ENCODE measurements at places on chromosomes 16 and 17.
A peak's percentile ranks its signal among the peaks of the same experiment; 100 is the strongest.

DNA sequence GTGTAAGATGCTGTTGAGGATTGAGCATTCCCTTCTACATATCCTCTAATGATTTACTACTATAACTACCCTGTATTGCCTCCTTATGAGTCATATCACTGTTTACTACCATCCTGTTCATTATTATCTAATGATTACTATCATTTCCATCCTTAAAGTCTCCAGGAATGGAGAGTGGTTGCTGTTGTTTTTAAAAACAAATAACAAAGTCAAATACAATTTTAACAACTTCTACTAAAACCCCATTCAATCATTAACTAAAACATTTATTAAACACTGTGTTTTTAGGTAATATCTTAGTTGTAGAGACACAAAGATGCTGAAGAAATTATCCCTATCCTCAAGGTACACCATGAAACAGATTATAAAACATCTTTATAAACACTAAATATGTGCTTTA, 126.9 kb downstream of the BRIP1 start:
- no peak for DNase-seq

DNA sequence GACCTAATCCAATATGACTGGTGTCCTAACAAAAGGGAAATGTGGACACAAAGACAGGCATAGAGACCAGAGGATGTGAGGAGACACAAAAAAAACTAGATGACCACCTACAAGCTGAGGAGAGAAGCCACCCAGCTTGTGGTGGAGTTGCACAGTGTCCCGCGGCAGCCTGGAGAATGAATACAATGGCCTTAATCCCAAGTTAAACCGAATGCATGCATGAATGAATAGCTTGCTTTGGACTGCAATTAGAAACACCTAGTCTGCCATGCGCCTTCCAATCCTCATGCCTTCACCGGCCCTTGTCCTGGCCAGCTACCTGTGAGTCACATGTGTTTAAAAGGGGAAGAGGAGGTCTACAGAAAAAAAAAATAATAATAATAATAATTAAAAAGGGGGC, 72.0 kb downstream of the CNGB1 start:
- no peak for DNase-seq

- DNase-seq: no peak
These were observed 42.6 kb downstream of the TRARG1 start for GRCh38 chr17:1322014-1322428.

DNA sequence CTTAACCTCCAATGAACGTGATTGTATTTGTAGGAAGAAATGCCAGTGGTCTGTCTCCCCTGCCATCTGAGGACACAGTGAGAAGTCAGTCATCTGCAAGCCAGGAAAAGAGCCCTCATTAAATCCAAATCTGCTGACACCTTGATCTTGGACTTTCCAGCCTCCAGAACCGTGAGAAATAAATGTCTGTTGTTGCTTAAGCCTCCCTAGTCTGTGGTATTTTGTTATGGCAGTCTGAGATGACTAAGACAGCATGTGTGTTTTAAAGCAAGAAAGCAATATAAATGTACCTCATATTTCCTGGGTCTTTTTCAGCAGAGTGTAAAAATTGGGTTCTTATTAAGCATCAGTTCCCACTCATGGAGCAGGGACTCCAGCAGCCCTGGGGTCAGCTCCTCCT, 177.9 kb upstream of the NLRP1 start:
- no peak for DNase-seq

- no peak for DNase-seq
These were observed 123.8 kb downstream of the SMG6 start for GRCh38 chr17:2179615-2180295.

DNA sequence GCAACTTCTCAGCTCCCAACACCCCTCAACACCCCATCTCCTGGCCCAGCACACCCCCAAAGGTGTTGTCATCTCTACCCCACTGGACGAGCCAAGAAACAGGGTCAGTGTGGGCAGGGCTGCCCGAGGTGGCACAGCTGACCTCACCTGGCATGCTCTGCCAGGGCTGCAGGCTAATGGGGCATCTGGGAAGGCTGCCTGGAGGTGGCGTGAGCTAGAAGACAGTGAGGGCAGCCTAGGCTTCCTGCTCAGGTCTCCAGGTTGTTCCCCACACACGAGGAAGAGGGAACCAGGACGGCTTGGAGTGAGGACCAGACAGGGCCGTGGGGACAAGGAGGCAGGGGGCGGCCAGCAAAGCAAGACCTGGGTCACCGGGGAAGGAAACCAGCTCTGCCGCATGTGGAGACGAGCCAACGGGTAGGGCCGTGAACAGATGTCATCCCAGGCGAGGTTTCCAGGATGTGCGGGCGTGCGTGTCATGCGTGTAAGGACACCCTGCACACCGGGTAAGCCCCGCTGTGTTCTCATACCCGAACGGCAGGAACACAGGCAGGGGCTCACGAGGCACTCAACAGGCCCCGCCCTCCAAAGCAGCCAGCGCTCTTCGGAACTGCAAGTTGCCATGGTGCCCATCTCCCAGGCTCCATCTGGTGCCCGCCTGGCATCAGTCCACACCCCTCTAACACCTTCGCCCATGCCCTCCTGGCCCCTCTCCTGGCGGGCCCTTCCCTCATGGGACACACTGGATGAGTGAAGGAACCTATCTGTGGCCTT, 29.6 kb upstream of the PVALEF start:
- DNase-seq: no peak

- DNase-seq: peak; percentile 74
These were observed 43.2 kb upstream of the DNAJA2 start for GRCh38 chr16:47016700-47017133.

DNA sequence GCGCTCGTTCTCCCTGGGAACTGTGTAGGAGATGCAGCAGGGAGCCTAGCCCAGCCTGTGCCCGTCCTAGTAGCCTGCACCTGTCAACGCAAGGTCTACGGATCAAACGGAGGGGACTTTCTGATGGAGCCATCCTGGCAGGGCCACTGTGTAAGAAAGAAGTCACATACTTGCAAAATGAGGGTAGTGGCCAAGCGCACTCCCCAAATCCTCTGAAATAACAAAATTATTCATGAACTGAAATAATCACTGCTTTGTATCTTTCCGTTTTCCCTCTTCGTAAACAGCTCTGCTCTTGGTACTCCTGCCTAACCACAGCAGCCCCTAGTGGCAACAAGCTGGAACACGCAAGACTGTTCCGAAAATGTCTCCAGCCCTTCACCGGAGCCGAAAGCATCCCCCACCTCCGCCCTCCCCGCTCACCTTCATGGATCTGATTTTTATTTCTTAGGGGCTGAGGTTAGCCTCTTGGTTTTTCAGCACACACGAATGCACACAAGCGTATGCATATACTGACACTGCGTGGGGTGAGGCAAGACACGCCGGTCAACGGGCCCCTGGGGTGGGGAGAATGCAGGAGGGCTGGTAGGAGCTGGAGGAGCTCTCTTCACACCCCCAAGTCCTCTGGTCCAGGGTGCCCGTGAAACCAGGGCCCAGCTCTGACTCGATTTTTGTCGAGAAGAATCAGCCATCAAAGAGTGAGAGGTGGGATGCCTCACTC, 100.8 kb downstream of the ABCC12 start:
- peak; percentile 66 for DNase-seq
